NCI-H1048 (cell line): ENCODE measurements at places on chromosomes 16 and 17.

GRCh38 chr16:86893506-86893905 is 315.2 kb downstream of the FOXL1 start:
- DNase-seq: no peak

- DNase-seq: no peak
Observed at GRCh38 chr17:38320482-38320881, 23.3 kb downstream of the GPR179 start.

- no peak for DNase-seq
Observed at GRCh38 chr16:24729951-24730815, 732 bp downstream of the TNRC6A start.

- no peak for DNase-seq
Observed at GRCh38 chr17:66682283-66682682, 152.6 kb upstream of the CACNG5 start.

GRCh38 chr16:15765880-15766279 is 90.9 kb downstream of the MYH11 start:
- DNase-seq: no peak

GRCh38 chr17:8821446-8822105 is 22.4 kb upstream of the MFSD6L start:
- DNase-seq: no peak

GRCh38 chr16:85534536-85535351 is 78.4 kb upstream of the GSE1 start:
- DNase-seq: no peak

GRCh38 chr17:28338056-28338768 is 2.7 kb downstream of the TNFAIP1 start:
- DNase-seq: no peak

DNA sequence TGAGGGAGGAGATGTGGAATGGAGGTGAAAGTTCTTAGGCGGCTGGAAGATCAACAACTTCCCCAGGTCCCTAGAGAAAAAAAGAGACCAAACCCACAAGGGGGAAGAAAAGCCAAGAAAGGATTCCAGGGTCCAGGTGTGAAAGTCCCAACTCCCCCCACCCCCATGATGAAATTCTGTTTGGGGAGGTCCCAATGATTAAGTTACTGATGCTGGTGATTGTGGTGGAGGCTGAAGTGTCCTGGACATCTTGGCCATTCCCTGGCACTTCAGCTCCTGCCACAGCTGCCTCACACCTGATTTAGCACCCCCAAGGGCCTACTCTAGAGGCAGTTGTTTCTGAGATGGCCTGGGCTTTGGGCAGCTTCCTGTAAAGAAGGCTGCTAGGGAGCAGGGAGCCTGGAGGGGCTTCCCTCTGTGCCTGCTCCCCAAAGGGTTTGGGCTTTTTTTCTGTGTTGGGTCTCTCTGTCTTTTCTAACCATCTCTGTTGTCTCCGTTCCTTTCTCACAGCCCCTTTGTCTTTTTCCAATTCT is 13.1 kb downstream of the HOXB4 start:
- no peak for DNase-seq

DNA sequence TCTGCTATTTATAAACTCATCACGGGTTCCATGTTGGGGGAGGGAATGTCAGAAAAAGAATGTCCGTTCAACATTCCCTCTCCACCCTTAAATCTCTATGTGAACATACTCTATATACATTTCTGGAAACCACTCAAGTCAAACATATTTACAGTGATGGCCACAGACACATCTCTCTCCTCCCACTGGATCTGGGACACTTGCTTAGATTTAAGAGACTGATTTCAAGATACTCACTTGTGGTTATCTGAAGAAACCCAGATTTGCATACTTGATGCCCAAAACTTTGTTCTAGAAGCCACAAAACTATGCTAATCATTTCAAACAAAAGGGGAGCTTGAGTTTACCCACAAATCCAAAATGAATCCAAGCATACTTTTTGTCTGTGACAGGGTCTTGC is 182.9 kb upstream of the SOX9 start:
- DNase-seq: no peak

GRCh38 chr17:44389281-44389680 is at the start of gene ITGA2B:
Gene ITGA2B (minus strand): TSS chr17:44389649. CDS start chr17:44389473, 176 bp downstream.
- DNase-seq: no peak

DNA sequence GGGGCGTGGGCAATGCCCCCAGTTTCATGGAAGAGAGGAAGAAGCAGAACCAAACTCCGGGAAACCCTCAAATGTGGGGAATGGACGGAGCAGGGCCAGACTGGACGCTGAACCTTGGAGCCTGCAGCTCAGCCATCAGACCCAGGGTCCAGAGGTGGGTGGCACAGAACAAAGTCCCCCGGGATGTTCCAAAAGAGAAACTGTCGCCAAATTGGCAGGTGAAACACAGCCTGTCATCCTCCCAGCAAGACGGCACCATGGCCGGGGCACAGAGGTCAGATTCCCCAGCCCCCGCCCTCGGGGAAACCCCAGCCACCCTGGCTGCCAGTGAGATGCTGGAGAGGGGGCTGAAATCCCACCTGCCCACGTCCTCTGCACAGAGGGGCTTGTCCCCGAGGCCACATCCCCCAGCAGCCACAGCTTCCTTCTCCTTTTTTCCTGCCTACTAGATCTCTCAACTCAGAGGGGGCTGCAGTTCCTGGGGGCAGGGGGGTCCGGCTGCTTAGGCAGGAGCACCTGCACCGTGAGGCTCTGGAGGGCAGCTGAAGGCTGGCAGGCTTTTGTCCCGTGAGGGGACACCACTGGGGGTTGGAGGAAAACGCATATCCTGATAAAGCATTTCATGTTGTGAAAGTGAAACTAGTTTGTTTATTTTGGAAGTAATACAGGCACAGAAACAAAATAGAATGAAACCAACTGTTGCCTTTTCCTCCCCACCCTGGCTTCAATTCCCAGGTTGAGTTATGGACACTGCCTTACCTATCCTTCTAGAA is 1.2 kb upstream of the SECTM1 start:
- no peak for DNase-seq

- DNase-seq: no peak
Observed at GRCh38 chr16:16778332-16778731, 399.4 kb downstream of the NPIPA7 start.

DNA sequence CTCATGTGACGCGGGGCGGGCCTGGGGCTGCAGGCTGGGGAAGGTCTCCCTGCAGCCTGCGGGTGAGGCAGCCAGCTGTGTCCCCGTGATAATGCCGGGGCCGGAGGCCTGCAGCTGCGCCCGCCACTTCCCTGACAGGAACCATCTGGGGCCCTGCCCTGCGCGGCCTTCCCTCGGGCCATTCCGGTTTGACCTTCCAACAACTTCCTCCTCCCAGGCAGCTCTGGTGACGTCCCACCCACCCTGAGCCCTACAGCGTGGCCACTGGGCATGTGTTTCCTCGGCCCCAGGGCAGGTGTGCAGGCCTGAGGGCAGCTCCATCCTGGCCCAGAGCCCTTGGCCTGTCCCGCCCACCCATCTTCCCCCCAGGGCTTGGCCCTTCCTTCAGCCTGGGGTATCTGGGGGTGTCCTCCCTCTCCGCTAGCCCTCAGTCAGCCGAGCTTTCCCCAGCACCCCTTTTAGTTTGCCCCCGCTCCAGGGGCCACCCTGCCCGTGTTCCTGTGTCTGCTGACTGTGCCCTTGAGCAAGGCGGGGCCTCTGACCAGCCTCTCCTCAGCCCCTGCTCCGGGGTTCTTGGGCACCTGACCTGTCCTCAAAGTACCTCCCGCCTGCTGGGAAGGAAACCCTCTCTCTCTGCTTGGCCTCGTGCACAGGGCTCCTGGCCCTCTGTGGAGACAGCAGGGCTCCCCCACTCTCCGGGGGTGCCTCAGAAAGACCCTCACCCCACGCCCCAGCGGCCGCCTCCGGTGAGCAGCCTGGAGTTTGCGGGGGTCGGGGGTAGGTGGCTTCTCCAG is at the start of gene CBFA2T3:
Gene CBFA2T3 (minus strand): TSS at position 190 of the 794 bp plus-strand sequence. CDS start 400 bp downstream, outside the sequence.
- DNase-seq: no peak

DNA sequence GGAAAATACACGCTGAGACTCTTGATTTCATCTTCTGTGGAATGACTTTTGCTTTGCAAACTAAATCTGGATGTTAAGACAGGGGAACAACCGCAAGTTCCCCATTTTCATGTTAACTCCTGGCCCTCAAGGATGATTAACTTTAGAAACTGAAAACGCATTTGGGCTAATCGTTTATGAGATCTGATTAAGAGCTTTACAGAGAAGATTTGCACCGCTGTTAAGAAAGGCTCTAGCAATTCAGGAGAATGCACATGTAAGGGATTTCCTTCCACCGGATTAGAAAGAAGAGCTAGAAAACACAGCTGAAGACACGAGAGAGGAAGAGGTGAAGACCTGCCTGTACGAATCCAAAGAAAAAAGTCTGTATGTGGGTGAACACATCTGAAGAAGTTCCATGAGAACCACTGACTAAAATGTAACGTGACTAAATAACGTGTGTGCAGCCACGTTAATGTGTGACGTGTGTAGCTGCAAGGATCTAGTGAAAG is 106.4 kb downstream of the YPEL2 start:
- DNase-seq: no peak

DNA sequence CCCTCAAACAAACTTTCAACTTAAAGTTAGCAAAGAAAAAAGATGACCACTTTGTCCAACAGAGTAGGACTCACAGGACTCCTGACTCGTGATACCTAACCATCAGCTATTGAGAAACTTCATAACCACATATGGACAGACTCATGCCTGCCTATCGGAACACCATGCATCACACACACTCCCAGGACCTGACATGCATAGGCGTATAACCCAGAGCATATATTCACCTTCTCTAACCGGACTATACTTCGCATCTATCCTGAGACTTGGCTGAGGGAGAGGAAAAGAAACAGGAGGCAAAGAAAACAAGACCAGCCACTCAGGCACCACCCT is 2.2 kb downstream of the PIP4K2B start:
- no peak for DNase-seq

GRCh38 chr16:77213542-77214106 is 14.4 kb downstream of the SYCE1L start:
- DNase-seq: no peak

- no peak for DNase-seq
Observed at GRCh38 chr17:66472123-66472522, 169.7 kb downstream of the PRKCA start.

DNA sequence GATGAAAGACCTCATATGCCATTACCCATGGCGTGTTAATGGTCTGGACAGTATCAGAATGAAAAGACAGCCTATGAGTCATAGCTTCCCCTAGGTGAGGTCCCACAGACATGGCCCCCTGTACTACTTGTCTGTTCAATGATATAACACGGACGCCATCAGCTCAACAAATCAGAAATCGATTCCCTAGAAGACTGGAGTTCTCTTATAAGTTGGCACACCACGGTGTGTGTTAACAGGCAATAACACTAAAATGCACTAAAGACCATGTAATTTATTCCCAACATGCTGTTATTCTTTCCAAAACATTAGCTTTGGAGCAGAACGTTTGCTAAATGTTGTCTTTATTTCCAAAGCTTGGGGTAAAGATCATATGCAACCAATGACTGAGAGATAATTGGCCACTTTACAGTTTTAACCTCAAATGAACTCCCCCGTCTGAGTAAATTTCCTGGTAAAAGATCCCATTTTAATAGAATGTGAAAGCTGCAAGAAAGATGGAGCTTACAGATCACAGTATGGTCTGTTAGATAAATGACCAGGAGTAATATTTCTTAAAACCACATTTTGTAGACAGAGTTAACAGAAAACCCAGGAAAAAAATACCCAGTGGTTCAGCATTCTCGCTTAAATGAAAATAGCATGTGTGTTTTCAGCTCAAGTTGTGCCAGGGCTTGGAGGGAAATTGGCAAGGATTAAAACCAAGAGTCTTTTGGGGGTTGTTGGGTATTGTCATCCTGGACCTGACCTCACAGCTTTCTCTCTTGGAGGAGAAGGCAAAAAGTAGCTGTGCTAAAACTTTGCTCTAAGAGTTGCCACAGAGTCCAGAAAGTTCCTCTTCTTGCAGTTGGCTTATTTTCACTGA is 65.9 kb downstream of the PCTP start:
- DNase-seq: no peak

GRCh38 chr17:3983606-3984484 is 19.6 kb upstream of the ATP2A3 start:
- no peak for DNase-seq

GRCh38 chr17:45279898-45280297 is 18.0 kb upstream of the SPATA32 start:
- DNase-seq: no peak

DNA sequence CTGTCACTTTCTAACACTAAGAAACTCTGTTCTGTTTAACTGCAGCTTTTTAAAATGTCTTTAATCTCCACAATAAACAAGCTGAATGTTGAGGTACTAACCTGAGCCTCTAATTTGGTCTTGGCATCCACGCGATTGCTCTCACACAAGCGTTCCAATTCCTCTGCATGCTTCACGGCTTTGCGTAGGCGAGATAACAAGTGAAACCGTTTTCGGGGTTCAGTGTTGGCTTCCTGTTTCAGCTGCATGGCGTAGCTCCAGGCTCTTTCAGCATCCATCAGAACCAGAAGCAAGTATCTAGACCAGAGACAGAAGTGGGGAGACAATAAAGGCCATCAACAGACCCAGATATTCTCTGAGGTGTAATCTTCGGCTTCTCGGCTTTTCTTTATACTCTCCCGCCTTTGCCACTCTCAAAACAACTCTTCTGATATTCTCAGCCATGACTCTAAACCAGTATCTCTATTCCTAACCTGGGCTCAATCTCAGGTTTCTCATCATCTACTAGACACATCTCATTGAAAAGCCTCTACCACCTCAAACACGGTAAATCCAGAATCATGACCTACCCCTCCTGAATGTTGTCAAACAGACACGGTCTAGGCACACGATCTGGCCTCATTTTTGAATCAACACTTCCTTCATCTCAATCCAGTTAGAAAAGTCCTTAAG is 8.3 kb downstream of the SRP68 start:
- no peak for DNase-seq

DNA sequence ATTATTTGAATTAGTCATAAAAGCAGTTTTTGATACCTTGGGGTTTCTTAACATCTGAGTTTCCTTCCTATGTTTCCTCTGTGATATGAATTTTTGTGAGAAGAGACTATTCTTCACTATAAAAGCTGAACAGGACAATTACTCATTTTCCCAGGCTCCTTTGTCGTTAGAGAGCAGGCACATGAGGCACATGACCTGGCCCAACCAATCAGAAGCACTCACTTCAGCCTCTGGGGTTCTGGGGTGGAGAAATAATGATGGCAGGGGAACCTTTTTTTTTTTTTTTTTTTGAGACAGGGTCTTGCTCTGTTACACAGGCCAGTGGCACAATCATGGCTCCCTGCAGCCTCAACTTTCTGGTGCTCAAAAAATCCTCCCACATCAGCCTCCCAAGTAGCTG is 145.5 kb upstream of the ASIC2 start:
- DNase-seq: no peak

DNA sequence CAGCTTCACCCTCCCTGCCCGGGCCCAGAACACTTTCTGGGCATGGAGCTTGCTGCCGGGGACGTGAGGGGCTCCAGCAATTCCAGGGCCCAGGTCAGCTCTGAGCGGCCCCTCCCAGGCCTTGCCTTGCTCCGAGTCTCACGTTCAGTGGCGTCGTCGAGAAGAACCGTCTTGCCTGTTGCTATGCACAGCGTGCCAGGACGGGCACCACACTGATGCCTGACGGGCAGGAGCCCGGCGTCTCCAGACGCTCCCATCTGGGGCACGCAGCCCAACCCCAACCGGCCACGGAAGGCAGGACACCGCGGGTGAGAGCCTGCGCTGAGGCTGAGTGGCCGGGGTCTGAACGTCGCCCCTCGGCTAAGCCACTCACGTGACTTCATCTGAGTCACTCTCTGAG is 27.1 kb downstream of the TIMM22 start:
- DNase-seq: no peak

GRCh38 chr17:691423-691822 is 23.2 kb downstream of the VPS53 start:
- no peak for DNase-seq

GRCh38 chr17:27762527-27763305 is 37.6 kb downstream of the NOS2 start:
- DNase-seq: no peak

- DNase-seq: peak; percentile 40
Observed at GRCh38 chr17:72661116-72661944, 431.2 kb downstream of the SLC39A11 start.
